Muscle of back (tissue), 13 donors: ENCODE measurements at places on chromosomes 11 and 22.

DNA sequence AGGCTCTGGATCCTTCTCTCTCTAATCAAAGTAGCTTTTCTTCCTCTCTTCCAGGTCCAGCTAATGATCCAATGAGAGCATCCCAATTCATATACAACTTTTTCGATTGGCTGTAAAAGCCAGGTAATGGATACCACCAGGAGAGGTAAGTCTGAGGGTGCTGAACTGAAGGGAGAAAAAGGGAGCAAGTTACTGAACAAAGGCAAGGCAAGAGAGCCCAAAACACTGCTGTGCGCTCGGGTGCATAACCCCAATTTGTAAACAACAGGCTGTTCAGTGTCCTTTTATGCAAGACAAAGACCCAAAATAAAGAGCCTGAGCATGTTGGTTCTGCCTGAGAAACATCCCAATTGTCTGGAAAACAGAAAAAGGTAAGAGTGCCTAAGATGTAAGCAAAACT, 260.1 kb downstream of the DCDC1 start:
- no peak for DNase-seq

DNA sequence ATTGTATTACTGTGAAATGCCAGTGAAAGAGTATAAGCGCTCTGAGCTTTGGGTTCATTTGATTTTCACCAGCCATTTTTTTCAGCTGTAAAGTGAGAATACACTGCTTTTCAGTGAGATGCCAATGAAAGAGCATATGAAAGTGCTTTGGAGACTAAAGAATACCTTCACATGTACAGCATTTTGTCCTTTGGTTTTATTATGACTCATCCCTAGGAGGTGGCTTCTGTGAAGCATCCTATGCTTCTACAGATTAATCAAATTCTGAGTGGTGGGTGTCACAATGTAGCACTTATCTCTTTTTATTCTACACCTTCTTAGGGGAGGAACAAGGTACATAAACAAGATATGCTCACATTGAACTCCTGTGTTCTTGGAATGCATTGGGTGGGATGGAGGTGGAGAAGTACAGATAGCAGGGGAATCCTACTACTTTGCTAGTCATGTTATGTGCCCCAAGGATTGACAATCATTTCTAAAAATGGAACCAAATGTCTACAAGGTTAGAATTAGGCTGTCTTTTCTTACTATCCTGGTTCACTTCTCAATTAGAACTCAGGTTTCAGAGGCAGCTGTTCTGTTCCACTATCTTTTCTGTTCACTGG, 18.7 kb downstream of the TRIM44 start:
- DNase-seq = no peak

DNA sequence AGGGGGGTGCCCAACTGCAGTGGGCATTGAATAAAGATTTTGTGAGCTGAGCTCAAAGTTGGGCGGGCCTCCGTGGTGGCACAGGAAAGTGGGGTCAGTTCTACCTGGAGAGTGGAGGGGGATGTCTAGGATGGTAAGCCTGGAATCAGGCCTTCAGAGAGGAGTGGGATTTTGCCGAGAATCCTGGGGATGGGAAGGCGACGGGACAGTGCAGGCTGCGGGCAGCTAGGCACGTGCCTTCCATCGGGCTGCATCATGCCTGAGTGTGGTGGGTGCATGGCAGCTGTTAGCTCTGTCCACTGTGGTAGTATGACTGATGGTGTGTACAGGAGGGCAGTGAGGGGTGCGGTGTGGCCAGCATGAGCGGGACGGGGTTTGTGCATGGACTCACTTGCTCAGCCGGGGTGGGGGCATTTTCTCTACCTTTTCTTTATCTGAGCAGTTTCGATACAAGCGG, 3.6 kb downstream of the SHANK3 start:
- no peak for DNase-seq

DNA sequence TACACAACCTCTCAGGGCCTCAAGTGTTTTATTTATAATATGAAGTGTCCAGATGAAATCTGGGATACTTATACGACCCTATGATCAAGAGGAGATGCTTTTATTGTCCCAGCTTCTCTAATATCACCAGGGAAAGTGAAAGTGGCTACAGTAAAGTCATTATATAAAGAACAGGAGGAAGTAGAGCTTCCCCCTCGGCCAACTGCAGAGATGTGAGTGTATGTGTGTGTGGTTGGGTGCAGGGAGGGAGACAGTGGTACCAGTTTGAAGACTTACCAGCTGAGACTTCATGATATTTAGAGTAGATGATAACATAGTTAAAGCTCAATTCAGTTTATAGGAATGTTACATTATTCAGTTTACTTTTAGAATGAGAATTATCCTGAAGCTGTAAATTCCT, 373.6 kb upstream of the DDI1 start:
- DNase-seq = no peak

DNA sequence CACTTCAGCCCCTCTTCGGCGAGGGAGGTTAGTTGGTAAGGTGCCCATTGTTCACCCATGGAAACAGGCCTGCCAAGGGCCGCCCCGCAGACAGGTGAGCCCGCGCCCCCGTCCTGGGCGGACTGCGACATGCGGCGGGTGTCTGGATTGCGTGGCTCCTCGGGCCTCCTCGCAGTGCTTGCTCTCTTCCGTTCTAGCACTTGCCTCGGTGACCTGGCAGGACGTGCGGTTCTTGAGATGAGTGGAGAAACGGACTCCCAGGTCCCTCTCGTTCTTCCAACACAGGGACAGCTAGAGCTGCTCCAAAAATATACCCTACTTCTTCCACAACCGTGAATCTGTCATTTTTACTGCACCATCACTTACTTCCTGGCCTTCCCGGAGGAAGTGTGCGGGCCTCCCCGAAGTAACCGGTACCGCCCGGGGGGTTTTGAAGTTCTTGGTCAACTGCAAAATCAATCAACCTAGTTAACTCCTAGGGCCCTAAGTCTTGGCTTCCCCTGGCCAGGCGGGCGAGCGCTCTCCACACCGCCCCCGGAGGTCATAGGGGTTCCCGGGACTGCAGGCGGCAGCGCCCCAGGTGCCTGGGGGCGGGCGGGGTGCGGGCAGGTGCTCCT, 745 bp upstream of the ZBTB44 start:
- DNase-seq = peak; percentile 49

- DNase-seq = no peak
These were observed 3.6 kb upstream of the OR51L1 start for GRCh38 chr11:4991060-4991459.

- no peak for DNase-seq
These were observed 620.6 kb downstream of the SOX6 start for GRCh38 chr11:15735706-15736105.

- DNase-seq = no peak
These were observed 16.0 kb upstream of the POU2AF1 start for GRCh38 chr11:111395081-111395480.

- peak; percentile 45 for DNase-seq
These were observed 15.8 kb downstream of the TMEM258 start for GRCh38 chr11:61776561-61777075.

- no peak for DNase-seq
These were observed 45.6 kb downstream of the ARFGAP3 start for GRCh38 chr22:42811459-42811858.

GRCh38 chr11:93870616-93871015, 20.2 kb upstream of the VSTM5 start:
- DNase-seq = no peak

- no peak for DNase-seq
These were observed 2.5 kb downstream of the KCNJ4 start for GRCh38 chr22:38452373-38453065.

DNA sequence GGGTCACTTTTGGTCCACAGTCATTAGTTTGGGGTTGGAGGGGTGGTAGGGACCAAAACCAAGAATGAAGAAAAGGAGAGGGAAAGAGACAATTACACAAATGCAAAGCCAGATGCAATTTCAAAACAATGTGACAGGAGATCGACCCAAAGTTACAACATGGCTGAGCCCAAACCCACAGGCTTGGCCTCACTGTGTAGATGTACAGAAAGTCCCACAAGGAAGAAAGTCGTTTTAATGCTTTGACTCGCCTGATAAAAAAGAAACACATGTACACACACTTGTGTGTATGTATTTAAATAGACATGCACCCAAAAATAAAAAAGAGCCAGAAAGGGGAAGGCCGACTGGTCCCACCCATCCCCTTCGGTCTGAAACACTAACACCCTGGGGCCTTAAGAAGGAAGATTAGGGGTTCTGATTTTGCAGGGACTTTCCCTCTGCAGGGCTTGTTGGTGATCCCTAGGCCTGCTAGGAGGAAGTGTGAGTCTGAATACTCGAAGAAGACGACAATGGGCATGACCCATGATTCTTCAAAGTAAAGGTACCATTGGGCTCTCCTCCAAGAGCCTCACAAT, 104.1 kb downstream of the ETS1 start:
- DNase-seq = no peak

GRCh38 chr11:108122166-108122628, 830 bp downstream of the ACAT1 start:
- DNase-seq = no peak

- DNase-seq = peak; percentile 93
These were observed 91.5 kb downstream of the ABTB2 start for GRCh38 chr11:34266090-34266912.

GRCh38 chr11:23124996-23125395, 264.7 kb upstream of the CCDC179 start:
- DNase-seq = no peak

DNA sequence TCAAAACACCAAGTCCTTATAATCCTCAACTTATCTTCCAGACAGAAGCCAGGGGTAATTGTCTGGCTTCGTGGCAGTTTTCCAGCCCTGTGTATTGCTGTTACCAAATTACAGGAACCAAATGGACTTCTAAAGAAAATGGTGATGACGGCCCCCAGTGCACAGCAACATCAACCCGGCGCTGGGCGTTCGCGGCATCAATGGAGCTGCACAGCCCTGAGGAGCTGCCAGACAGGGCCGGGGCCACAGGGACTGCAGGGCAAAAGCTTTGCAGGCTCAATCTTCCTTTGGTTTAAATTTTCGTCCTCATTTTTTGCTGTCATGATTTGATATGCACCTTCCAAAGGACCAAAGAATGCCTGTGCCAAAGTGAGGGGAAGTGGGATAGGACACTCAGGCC, 292.5 kb downstream of the BRD1 start:
- DNase-seq = no peak

GRCh38 chr11:105229257-105229656, 89.7 kb upstream of the CARD18 start:
- DNase-seq = no peak

DNA sequence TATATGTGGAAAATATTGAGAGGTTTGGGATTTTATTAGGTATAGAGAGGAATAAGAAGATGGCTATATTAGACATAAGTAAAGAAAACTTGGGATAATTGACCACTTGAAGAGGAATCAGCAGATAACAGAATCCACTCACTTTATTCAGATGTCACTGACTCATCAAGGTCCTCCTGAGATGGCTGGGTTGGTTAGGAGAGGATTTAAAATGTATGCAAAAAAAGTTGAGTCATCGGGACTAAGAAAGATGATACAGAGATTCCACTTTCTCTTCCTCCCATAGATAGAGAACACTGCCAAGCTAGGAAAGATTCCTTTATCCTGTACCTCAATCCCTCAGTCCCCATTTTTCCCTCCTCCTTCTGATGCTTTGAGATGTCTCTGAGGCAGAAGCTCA, at the start of gene OR6A2:
OR6A2 (minus strand) TSS at position 288 of the 400 bp plus-strand sequence. CDS start 3,981 bp downstream, outside the sequence.
- DNase-seq = no peak

DNA sequence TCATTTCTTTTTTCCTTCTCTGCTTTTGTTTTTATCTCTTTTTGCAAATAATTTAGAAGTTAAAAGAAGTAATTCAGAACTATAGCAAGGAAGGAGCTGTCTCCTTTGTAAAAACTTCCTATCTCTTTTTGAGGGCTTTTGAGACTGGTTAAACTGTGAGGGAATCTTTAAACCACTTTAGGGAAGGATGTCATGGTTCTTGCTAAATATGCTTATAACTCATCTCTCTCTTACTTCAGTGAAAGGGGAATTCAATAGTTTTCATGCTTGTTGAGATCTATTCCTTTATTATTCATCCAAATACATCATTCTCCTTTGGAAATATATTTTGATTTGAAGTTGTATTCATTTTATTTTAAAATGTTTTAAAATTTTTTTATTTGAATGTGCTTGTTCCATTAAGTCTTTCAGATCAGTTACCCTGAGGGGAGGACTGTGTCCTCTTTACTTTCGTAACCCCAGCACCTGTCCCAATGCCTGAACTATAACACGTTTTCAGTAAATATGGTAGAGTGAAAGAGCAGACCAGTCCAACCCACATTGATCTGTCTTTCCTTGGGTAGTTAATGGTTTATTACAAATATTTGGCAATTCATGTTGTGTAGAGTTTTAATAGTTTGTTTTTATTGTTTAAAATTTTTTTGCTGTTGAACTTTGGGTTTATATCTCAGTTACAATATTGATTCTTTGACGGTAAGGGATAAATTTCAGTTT, 27.5 kb downstream of the AMOTL1 start:
- DNase-seq = no peak

GRCh38 chr11:107139396-107139795, 121.1 kb upstream of the GUCY1A2 start:
- no peak for DNase-seq

DNA sequence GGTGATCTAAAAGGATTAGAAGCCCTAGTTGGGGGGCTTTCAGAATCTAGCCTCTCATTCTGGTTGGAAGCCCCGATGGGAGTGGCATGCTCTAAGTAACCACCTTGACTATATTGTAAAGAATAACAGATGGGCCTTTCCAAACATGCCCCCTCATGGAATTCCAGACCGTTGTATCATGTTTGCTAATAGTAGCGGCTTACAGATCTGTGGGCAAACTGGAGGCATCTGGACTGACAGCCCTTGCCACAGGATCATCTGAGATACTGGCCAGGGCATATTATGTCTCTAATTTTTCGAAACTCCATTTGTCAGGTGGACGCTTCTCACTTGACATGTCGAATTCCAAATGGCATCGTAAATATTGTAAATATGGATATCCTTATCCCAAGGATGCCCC, 10.5 kb downstream of the APIP start:
- no peak for DNase-seq

GRCh38 chr11:43547889-43548381, 132.6 kb upstream of the HSD17B12 start:
- DNase-seq = no peak
